ENCODE measurements at places on chromosomes 7 and 10. TPM values are rescaled to one million over a fixed set of nuclear protein-coding genes. Genes with fewer than 3 reads are reported as not detected.

Gene LLCFC1
- not detected for total RNA-seq

Gene MYL10
- total RNA-seq = not detected

Gene PTF1A
- total RNA-seq = not detected

Gene TRIM74
- not detected for total RNA-seq

Gene AMZ1
- total RNA-seq = 1.3 TPM

Gene RASA4
- 3.7 TPM for total RNA-seq

Gene CCDC172
- not detected for total RNA-seq

DNA sequence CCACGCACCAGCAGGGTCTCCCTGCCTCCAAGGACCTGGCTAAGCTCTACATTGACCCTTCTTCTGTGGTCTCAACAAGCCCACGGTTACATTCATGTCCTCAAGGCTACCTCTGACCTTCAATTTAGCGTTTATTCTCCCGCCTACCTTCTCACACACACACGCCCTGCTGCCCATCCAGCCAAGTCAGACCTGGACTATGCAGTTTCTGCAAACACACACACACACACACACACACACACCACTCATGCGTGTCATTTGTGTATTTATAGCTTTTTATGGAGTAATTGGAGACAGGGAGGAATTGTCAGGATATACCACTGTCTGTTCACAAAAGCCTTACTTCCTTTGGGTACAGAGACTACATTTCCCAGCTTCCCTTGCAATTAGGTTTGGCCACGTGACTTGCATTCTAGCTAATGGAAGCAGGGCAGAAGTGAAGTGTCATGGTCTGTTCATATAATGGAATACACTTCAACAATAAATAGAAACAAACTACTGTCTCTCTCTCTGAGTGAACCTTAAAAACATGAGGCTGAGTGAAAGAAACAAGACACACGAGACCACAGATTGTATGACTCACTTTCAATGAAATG, 53.8 kb upstream of the CPXM2 start:
- no peaks in the 10 kb centered on the region for H3K27me3 ChIP-seq
- no peak overlapping the region for H3K27ac ChIP-seq
- H3K4me3 ChIP-seq = no peak overlapping the region
- no peaks in the 10 kb centered on the region for H3K4me1 ChIP-seq

GRCh38 chr10:36048236-36048635, 406.1 kb upstream of the FZD8 start:
- no peaks in the 10 kb centered on the region for H3K27me3 ChIP-seq
- H3K4me3 ChIP-seq = no peak overlapping the region
- no peak overlapping the region for H3K27ac ChIP-seq
- no peaks in the 10 kb centered on the region for H3K36me3 ChIP-seq

DNA sequence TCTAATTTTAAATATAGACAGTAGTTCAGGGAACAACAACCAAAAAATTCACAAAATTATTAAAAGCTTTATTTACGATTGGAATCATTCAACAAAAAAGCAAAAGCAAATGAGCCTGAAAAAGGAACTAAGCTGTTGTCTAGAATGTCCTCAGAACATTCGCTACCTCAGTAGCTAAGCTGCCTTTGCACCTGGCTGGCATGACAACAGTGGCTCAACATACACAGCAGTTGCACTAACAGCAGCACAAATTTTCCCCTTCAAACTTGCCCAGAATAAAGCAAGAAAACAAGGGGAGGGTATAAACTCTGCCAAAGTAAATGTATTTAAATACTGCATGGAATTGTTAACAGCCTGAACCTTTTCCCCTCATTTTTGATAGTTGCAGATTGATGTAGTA, 70.4 kb upstream of the GRID1 start:
- H3K36me3 ChIP-seq = peaks cover 2% of the 10 kb centered on the region
- no peak for DNase-seq
- no peak overlapping the region for H3K4me3 ChIP-seq
- H3K27ac ChIP-seq = peak overlapping the region; percentile 79
- no peaks in the 10 kb centered on the region for H3K27me3 ChIP-seq
- peaks cover 40% of the 10 kb centered on the region for H3K4me1 ChIP-seq

DNA sequence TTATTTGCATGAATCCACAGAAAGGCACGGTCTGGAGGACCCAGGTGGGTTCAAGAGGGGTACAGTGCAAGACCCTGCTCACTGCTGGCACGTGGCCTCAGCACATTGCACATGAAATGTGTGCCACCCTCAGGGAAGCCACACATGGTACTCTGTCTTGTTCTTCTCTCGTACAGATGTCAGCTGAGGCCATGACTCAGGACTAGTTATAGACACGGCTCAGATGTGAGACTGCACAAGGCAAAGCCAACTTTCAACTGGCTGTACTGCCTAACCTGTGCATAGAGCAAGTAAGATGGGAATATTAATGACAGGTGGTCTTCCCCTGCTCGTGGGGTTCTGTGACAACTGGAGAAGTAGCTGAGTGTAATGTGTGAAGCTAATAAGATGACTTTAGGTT, 249.4 kb upstream of the CTBP2 start:
- no peak for DNase-seq

- no peak for DNase-seq
- H3K27ac ChIP-seq = no peak overlapping the region
- H3K4me1 ChIP-seq = peaks cover 1% of the 10 kb centered on the region
- no peaks in the 10 kb centered on the region for H3K27me3 ChIP-seq
Measured at GRCh38 chr10:103803941-103804340, 51.4 kb downstream of the SH3PXD2A start.

- no peaks in the 10 kb centered on the region for H3K27me3 ChIP-seq
- H3K27ac ChIP-seq = no peak overlapping the region
Measured at GRCh38 chr10:4708123-4708759, 117.8 kb upstream of the AKR1E2 start.

- DNase-seq = no peak
- H3K27ac ChIP-seq = no peak overlapping the region
- no peak overlapping the region for H3K4me3 ChIP-seq
- no peaks in the 10 kb centered on the region for H3K27me3 ChIP-seq
- H3K36me3 ChIP-seq = no peaks in the 10 kb centered on the region
Measured at GRCh38 chr7:57400531-57401155, 49.3 kb upstream of the ZNF716 start.

DNA sequence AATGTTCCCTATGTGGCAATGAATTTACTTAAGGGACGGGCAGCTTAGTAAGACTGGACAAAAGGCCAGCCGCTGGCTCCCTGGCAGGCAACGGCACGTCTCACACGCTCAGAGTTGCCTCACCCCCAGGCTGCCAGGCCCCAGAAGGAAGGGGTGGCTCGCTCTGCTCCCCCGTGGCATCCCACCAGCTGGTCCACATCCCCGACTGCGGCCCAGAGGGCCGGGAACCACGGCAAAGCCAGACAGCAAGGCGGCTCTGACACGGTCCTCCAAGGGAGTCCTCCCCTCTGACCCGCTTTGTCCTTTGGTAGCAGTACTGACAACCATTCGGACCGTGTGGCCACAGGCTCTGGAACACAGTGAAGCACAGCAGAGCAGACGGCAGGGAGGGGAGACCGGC, 34.1 kb downstream of the NUDT1 start:
- H3K4me3 ChIP-seq = no peak overlapping the region
- no peak overlapping the region for H3K27ac ChIP-seq
- no peaks in the 10 kb centered on the region for H3K4me1 ChIP-seq
- H3K36me3 ChIP-seq = no peaks in the 10 kb centered on the region
- H3K27me3 ChIP-seq = no peaks in the 10 kb centered on the region

- peak overlapping the region; percentile 14 for H3K27ac ChIP-seq
- DNase-seq = peak; percentile 35
- H3K27me3 ChIP-seq = no peaks in the 10 kb centered on the region
- H3K4me1 ChIP-seq = peaks cover 15% of the 10 kb centered on the region
Measured at GRCh38 chr7:128940494-128941322, 3.0 kb downstream of the IRF5 start.

DNA sequence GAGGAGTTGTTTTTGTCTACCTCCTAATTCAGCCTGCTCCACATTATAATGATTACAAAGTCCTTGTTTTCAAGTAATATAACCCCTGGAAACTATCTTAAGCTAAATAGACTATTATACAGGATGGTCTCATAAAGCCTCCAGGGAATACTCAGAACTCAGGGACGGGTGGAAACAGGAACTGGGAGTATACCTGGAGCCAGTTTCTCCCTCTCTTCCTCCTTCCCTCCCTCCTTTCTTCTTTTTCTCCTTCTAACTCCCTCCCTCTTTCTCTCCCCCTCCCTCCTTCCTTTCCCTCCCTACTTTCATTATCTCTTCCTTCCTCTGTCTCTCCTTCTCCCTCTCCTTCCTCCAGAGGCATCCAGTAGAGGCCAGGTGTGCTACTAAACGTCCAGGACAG, 76.2 kb upstream of the PRR15 start:
- H3K27me3 ChIP-seq = no peaks in the 10 kb centered on the region
- no peak overlapping the region for H3K4me3 ChIP-seq
- H3K36me3 ChIP-seq = no peaks in the 10 kb centered on the region
- H3K4me1 ChIP-seq = peaks cover 5% of the 10 kb centered on the region
- no peak for DNase-seq
- H3K27ac ChIP-seq = no peak overlapping the region

GRCh38 chr10:119301397-119301796, 94.0 kb downstream of the GRK5 start:
- no peaks in the 10 kb centered on the region for H3K36me3 ChIP-seq
- H3K27me3 ChIP-seq = no peaks in the 10 kb centered on the region
- no peaks in the 10 kb centered on the region for H3K4me1 ChIP-seq
- H3K4me3 ChIP-seq = no peak overlapping the region

- DNase-seq = no peak
- peaks cover 1% of the 10 kb centered on the region for H3K36me3 ChIP-seq
- no peak overlapping the region for H3K27ac ChIP-seq
- no peak overlapping the region for H3K4me3 ChIP-seq
- H3K4me1 ChIP-seq = no peaks in the 10 kb centered on the region
Measured at GRCh38 chr10:42877496-42878030, 95.0 kb downstream of the BMS1 start.

DNA sequence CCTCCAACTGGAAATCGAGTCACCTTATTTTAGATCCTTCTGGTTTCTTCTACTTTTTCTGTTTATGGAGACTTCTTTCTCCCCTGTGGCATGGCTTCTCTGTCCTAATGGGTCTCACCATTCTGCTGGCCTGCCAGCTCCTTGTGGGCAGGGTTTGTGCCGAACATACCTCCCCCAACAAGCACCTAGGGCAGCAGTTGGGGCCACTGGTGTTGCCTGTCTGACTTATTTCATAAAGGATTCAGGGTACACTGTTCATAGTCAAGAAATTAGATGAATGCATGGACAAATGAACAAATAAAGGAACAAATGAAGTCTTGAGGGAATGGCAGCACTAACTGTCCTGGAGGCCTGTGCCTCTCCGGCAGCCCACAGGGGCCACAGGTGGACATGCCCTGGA, 55.6 kb upstream of the DOCK1 start:
- no peaks in the 10 kb centered on the region for H3K36me3 ChIP-seq
- no peak overlapping the region for H3K4me3 ChIP-seq
- no peaks in the 10 kb centered on the region for H3K27me3 ChIP-seq
- peaks cover 1% of the 10 kb centered on the region for H3K4me1 ChIP-seq
- peak; percentile 17 for DNase-seq

- H3K27ac ChIP-seq = no peak overlapping the region
- H3K27me3 ChIP-seq = no peaks in the 10 kb centered on the region
- H3K4me1 ChIP-seq = no peaks in the 10 kb centered on the region
- H3K4me3 ChIP-seq = no peak overlapping the region
- H3K36me3 ChIP-seq = no peaks in the 10 kb centered on the region
- DNase-seq = no peak
Measured at GRCh38 chr10:48552946-48553564, 51.8 kb downstream of the ARHGAP22 start.

DNA sequence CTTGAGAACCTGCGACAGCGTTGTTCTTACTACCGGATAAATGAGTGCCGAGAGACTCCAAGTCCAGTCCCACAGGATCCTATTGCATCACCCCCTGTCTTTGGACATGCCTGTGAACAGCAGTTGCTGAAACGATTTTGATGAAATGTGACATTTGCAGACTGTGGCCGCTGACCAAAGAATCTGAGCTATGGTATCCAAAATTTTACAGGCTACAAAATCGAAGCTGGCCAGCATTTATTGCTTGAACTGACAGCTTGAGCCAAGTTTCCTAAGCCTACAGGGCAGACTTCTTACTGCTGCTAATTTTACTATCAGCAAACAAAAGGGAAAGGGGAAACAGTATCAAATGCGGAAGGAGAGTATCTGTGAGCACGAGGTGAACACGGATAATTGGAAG, 12.1 kb upstream of the NPVF start:
- H3K4me3 ChIP-seq = no peak overlapping the region
- H3K36me3 ChIP-seq = no peaks in the 10 kb centered on the region
- H3K4me1 ChIP-seq = no peaks in the 10 kb centered on the region
- no peaks in the 10 kb centered on the region for H3K27me3 ChIP-seq
- no peak overlapping the region for H3K27ac ChIP-seq
- DNase-seq = no peak

DNA sequence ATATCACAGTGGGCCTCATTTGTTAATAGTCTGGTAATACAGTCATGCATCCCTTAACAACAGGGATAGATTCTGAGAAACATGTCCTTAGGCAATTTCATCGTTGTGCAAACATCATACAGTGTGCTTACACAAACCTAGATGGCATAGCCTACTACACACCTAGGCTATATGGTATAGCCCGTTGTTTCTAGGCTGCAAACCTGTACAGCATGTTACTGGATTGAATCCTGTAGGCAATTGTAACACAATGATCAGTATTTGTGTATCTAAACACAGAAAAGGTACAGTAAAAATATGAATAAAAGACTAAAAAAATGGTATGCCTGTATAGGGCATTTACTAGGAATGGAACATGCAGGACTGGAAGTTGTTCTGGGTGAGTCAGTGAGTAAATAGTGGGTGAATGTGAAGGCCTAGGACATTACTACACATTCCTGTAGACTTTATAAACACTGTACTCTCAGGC, 12.0 kb upstream of the RHOBTB1 start:
- no peaks in the 10 kb centered on the region for H3K36me3 ChIP-seq
- H3K27me3 ChIP-seq = no peaks in the 10 kb centered on the region
- no peak overlapping the region for H3K4me3 ChIP-seq
- H3K4me1 ChIP-seq = no peaks in the 10 kb centered on the region
